ENCODE measurements at places on chromosomes 6 and 20.

DNA sequence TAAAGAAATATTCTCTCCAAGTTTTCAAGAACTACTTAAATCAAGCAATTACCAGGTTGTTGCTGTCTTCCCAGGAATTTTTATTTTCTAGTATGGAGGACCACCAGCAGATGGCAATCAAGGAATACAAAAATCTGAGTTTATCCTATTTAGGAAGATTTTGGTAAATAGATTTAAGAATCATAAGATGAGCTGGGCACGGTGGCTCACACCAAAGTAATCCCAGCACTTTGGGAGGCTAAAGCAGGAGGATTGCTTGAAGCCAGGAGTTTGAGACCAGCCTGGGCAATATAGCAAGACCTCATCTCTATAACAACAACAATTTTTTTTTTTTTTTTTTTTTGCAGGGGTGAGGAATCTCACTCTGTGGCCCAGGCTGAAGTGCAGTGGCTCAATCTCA, 19.3 kb upstream of the SEC63 start:
- DNase-seq: peak; percentile 42

DNA sequence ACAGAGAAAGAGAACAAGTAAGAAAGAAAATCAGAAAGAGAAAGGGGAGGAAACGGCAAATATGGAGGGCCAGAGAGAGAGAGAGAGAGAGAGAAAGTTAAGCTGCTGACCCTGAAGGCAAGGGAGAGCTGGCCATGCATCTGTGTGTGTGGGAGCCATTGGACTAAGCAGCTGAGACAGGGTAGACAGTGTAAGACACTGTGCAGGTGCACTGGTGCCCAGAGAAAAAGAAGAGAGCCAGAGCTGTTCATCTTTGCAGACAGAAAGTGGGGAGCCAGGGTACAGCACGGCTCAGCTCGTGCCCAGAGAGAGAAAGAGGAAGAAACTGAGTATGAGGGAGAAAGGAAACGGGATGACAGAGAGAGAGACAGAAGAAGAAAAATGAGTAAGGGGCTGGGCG, 24.2 kb upstream of the ZNF318 start:
- DNase-seq: no peak

- no peak for DNase-seq
Observed at GRCh38 chr6:67190733-67191132, 1444.3 kb upstream of the ADGRB3 start.

DNA sequence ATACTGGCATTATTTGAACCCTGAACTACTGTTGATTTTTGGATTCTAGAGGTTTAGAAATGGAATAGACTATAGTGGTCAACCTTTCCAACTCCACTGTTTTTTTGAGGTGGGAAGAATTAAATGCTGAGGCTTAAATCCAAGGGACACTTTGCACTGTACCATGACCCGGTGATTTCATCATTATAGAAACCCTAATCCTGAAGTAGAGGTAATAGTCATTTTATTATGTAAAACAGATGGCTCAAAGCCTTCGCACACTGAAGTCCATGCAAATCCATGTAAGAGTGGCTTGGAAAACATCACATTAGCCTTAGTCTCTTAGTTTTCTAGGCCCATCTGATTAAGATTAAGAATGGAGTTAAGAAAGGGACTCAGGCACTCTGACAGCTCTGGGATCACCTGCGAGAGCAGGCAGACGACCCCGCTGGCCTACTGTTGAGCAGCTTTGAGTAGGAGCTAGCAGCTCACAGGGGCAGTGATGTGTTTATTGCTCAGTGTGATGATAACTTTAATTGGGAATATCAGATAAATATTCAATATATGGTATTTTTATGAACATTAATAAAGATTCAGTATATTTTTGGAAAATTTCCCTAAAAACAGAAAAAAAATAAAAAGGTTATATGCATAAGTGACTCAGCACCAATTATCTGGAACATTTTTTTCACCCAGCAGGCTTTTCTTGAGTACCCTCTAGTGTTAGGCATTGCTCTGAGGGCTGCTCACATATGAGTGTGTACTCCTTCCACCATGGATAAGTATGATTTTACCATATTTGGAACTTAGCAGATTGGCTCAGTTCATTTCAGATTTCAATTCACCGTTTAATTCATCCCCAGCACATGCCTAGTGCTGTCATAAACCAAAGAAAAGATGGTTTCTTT, 13.4 kb downstream of the SLX4IP start:
- DNase-seq: peak; percentile 40

- no peak for DNase-seq
Observed at GRCh38 chr6:65719101-65719500, 12.1 kb upstream of the EYS start.

DNA sequence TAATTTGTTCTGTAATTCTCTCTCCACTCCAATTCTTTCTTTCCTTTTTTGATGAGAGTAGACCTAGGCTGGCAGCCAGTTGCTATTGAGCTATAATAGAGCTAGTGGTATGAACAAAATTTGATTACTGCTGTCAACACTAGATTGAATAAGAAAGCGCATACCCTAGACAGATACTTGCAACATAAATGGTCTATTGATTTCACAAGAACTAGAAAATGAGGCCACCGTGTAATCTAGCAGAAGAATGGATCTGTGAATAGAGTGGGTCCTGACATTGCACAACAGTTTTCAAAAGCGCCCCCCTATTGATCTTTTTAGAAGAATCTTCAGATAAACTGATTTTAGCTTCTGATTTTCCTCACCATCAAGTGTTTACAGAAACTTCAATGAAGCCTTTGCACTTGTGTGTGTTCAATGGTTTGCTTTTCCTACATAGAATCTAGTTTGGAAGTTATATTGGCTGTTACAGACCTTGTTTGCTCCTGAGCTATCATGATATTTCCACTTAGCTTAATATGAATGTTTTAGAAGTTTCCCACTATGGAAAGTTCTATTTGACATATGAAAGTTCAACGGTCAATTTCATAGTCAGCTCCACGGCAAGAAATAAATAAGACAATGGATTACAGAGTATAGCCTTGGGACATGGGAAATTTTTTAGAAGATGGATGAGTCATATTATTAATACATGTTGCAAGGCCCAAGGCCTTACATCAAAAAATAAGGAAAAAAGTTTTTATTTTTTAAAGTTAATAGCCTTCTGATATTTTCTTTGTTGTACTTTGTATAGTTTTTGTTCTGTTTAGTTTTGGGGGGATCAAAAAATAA, 55.6 kb downstream of the UTRN start:
- no peak for DNase-seq

DNA sequence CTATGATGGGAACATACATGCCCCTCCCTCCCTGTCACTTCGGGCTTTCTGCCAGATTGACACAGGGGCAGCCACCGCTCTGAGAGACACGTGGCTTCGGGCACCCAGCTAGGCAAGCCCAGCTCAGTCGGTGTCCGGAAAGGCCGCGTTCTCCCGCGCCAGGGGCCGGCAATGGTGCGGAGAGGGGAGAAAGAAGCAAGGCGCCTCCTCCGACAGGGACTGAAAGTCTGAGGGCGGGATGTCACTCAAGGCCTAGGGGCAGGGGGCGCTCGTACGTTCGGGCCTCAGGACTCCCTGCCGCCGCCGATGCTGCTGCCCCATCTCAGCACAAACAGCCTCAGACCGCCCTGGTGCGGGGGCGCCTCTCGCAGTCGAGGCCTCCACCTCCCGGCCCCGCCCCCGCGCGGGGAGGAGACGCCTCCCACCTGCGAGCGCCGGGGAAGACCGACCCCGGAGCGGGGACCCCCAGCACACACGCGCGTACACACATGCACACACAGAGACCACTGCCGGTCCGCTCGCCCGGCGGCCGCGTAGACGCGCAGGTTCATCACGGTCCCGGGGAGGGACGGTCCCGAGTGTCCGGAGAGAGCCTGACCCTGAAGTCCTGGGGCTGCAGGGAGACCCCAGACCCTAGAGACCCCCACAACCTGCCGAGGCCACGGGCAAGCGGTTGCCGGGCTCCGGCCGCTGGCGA, 1.9 kb downstream of the GRM4 start:
- DNase-seq: no peak

DNA sequence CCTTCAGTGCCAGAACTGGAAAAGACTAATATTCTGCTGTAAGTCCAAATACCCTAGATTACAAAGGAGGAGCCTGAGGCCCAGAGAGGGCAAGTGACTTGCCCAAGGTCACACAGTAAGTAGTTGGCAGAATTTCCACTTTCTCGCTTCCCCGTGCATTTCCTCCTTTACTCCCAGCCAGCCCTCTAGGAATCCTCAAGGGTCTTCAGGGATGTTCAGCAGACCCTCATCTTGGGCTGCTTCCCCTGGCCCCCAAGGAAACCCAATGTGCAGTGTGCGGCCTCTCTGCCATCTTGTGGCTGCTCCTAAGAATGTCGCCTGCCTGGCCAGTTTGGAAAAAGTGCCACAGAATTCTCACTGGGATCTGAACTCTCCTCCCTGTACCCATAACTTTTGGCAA, 217.7 kb upstream of the LRFN2 start:
- no peak for DNase-seq

DNA sequence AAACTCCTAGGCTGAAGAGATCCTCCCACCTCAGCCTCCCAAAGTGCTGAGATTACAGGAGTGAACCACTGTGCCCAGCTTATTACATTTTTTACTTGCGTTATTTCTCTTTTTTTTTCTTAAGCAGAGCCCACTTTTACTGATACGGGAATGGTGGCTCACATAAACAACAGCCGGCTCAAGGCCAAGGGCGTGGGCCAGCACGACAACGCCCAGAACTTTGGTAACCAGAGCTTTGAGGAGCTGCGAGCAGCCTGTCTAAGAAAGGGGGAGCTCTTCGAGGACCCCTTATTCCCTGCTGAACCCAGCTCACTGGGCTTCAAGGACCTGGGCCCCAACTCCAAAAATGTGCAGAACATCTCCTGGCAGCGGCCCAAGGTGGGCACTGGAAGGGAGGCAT, 10.5 kb downstream of the CAPN11 start:
- no peak for DNase-seq

DNA sequence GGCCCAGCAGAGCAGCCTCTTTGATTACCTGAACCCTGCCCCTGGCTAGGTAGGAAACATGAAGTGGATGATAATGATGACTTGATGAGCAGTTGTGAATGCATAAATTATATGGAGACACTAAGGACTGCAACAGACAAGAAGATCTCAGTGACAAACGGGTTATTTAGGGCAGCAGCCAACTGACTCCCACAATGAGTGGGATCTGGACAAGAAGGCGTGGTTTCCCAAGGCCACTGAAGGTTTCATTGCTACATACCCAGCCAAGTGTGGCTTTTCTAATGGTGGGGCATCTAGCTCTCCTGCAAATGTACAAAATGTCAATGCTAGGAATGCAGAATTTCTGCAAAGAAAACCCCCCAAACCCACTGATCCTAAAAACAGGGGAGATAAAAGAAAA, 29.4 kb downstream of the RING1 start:
- DNase-seq: no peak

GRCh38 chr20:62335532-62335931, 31.6 kb downstream of the LAMA5 start:
- DNase-seq: no peak

GRCh38 chr6:36848658-36849441, 9.6 kb upstream of the CPNE5 start:
- no peak for DNase-seq

GRCh38 chr20:19003366-19004336, 190.1 kb downstream of the SCP2D1 start:
- no peak for DNase-seq

- no peak for DNase-seq
Observed at GRCh38 chr6:43211955-43212354, 17.3 kb downstream of the DNPH1 start.

DNA sequence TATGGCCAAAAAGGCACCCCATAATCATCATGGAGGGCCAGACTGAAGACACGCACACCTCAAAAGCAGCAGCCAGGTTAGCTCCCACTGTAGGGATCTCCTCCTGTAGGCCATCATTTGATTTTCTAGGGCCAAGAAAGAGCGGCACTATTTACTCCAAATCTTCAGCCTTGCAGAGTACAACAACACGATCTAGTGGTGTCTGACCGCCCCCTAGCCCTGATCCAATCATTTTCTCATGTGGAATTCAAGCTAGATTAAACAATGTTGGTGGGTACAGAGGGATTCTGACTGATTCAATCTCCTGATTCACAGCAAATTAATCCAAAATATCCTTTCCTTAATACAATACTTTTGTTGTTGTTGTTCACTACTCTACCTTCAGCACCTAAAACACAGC, 12.5 kb downstream of the GNAS-AS1 start:
- no peak for DNase-seq

GRCh38 chr6:79404677-79405076, 132.6 kb downstream of the LCA5 start:
- DNase-seq: no peak

DNA sequence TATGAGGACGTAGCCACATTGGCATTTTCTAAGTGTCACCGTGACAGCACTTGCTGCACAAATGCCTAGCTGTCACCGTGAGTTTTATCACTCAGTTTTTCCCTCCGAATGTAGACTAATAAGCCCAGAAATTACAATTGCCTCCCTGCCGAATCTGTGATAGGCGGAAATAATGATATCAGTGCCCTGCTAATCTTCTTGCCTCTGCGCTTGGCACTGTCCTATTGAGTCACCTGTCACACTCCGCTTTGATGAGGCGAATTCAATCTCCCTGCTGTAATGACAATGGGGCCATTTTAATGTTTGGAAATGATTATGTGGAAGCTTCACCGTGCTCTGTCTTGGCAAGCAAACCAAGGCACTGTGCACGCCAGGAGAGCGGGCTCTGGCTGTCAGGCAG, 112.8 kb downstream of the LINC00237 start:
- no peak for DNase-seq

DNA sequence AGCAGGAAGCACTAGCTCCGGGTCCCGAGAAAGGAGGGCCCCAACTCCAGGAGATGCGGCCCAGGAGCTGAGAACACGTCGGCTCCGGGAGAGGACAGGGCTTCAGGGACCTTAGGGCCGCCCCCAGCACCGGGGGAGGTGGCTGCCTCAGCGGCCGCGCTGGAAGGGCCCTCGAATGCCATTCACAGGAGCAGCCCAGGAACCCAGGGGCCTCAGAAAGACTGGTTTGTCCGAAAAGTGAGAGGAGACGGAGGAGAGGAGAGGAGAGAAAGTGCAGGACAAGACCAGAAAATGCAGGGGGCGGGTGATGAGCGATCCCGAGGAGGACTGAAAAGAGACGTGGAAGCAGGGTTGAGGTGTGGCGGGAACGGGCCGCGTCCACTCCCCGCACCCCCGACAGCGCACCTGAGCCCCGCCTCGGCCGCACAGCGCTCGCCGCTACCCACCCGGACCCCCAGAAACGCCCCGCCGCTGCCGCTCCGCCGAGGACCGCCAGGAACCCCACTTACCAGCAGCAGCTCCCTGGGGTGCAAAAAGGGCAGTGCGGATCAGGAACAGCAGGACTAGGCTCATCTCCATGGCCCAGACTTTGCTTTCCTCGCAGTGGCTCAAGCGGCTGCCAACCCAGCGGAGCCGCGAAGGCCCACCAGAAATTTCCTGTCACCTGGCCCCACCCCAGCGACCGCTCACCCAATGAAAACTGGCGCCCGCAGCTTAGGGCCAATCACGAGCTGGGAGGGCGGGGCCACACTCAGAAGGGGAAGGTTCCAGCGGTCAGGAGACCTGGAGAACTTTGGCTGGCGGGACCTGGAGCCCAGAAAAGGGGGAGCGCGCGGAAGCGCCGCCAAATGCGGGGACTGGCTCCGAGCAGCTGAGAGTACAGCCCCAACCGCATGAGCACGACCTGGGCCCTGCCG, 25.4 kb downstream of the HLA-F start:
- peak; percentile 69 for DNase-seq

- peak; percentile 48 for DNase-seq
Observed at GRCh38 chr6:135145063-135145800, 35.9 kb upstream of the MYB start.

Measured in fibroblast of upper back skin (primary cell).